ENCODE measurements at places on chromosomes 3 and 15.

DNA sequence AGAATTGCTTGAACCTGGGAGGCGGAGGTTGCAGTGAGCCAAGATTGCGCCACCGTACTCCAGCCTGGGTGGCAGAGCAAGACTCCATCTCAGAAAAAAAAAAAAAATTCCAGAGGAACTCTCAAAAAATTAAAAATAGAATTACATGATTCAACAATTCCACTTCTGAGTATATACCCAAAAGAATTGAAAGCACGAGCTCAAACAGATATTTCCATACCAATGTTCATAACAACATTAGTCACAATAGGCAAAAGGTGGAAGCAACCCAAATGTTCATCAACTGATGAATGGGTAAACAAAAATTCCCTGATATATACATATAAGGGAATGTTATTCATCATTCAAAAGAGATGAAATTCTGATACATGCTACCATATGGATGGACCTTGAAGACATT is 16.9 kb upstream of the MORF4L1 start:
- DNase-seq: no peak

DNA sequence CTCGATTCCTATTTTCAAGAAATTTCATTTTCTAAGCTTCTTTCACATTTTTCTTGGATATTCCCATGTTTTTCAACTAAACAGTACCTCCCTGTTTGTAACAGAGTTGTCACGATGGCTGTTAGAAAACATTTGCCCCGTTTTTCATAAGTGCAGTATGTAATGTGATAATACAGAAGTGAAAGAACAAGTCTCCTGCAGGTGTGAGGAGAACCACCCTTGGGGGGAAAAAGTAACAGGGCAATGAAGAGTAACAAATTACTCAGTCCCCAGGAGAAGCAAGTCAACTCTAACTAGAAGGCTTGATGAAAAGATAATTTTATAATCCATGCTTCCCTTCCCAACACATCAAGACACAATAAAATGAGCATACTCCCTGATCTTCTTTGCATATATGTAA is 493.3 kb downstream of the FOXP1 start:
- DNase-seq: no peak

DNA sequence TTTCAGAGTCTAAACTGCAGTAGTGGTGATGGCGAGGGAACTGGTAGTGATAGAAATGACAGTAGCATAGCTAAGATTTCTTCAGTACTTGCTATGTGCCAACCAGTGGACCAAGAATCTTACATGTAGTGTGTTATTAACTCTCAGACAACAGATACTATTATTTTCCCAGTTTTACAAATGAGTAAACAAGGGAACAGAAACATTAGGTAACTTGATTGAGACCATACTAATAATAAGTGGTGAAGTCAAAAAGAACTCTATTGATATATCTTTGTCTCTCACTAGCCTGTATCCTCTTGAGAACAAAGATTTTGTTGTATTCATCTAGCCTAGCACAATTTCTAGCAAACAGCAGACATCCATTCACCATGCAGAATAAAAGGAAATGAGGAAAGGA is 250.1 kb downstream of the ZBTB20 start:
- DNase-seq: no peak

DNA sequence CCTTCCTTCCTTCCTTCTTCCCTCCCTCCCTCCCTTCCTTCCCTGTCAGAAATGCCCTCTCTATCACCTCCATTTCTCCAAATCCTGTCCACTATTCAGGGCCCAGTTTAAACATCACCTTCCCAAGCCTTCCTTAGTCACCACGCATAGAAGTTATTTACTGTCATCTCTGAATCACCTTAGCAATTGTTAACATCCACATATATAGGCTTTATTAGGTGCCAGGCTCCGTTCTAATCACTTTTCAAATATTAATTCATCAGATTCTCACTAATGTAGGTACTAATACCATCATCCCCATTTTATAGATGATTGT is 1.1 kb upstream of the MAGEF1 start:
- no peak for DNase-seq

GRCh38 chr15:78127882-78128281 is 3.4 kb downstream of the CIB2 start:
- DNase-seq: no peak

DNA sequence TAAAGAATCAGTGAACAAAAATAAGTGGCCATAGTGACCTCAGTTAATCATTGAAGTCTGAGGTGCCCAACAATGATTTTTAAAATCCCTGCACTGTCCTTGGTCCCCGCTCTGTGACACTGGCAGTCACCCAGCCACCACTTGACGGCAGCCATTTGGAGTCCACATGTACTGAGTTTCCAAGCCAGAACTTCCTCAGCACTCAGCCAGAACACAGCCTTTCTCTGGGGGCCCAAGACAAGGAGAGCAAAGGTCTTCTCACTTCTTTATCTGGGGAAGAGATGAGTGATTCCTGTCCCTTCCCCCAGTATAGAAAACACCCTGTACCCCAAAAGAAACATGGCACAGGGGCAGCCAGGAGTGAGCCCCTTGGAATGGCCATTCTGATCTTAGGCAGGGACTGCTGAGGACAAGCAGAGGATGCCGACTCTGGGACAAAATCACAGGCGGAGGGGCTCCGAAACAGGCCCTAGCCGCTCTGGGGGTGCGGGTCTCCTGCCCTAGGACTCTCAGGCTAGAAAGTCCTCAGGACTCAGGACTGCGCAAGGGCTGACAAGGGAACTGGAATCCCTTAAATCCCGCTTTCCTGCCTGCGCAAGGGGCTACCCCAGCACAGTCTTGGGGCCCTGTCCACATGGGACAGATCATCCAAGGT is 12.8 kb downstream of the PAK6 start:
- DNase-seq: no peak

DNA sequence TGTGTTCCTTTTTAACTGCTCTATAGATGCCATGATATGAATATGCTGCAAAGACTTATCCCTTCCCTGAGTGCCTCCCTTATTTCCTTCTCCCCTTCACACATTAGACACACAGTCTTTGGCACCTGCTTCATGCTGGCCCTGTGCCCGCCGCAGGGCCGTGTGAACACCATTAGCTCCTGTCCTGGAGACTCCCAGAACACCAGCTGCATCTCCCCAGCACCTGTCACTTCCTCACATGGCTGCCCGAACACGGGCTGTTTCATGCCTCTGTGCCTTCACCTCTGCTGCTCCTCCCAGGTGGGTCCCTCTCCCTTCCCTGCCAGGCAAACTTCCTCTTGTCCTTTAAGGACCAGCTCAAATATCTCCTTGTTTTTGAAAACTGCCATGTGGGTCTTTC is 40.5 kb upstream of the SEC13 start:
- DNase-seq: no peak

DNA sequence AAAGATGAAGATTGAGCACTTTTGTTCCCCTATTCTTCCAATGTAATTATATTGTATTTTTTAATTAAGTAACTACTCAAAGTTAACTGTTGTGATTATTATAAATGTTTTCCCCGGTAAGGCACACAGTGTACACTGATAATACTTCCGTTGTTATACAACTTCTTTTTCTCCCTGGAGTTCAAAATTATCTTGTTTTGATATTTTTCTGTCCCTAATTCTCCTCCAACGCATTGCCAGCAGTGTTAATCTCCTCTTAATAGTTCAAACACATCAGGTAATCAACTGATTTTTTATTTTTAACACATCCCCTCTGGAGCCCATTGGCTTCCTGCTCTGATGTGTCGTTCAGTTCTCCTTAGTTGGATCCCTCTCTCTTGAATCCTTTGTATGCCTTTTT is 32.3 kb upstream of the MFSD1 start:
- DNase-seq: no peak

DNA sequence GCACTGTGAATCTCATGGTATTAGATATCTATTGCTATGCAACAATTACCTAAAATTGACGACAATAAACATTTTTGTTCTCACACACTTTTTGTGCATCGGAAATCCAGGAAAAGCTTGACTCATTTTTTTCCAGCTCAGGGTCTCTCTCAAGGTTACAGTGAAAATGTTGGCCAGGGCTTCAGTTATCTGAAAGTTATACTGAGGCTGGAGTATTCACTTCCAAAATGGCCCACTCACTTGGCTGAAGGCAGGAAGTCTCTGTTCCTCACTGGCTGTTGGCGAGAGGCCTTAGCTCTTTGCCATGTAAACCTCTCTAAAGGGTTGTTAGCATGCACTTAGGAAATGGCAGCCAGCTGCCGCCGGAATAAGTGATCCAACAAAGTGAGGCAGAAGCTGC is 41.4 kb downstream of the OSTN start:
- DNase-seq: no peak

DNA sequence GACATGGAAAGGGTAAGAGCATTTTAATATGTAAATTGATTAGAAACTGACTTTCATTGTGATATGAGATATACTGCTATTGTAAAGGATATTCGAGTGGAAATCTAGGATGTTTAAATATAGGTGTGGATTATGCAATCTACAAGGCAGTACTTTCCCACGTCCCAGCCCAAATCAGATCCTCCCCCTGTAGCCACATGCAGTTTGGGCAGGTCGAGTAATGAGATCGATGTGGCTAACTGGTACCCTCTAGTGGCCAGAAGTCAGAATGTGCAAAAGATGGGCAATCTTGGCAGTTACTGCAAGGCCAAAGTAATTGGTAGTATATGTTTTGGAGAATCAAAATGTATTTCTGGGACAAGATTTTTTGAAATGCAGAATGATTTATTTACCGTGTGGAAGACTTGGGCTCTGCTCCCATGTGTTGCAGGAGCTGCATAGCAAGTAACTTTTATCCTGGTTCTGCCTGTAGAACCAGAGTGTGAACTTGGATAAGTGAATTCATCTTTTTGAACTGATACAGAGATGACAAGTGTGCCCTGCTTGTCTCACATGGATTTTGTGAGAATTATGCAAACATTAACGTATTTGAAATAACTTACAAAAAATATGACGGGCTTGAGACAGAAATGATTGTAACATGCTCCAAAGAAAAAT is 94.5 kb upstream of the ADAMTSL3 start:
- peak; percentile 57 for DNase-seq

DNA sequence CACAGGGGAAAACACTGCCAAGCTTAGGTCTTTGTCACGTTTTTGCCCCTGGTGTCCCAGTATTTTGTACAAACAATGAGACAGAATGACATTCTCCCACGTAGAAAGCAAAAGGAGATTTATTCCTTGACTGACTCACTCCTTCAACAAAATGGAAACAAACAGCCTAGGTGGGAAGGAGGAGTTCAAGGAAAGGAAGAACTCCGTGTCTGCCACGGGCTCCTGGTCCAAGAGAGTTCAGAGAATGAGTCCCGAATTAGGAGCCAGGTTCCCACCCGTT is 8.1 kb downstream of the TLE3 start:
- no peak for DNase-seq

- DNase-seq: no peak
These were observed 32.1 kb downstream of the GRK7 start for GRCh38 chr3:141795276-141795675.

GRCh38 chr3:31980530-31981205 is 394 bp downstream of the OSBPL10 start:
- DNase-seq: peak; percentile 59

- no peak for DNase-seq
These were observed 10.5 kb upstream of the MUC4 start for GRCh38 chr3:195822131-195822696.

- DNase-seq: no peak
These were observed 83.9 kb upstream of the CDAN1 start for GRCh38 chr15:42820811-42821210.

DNA sequence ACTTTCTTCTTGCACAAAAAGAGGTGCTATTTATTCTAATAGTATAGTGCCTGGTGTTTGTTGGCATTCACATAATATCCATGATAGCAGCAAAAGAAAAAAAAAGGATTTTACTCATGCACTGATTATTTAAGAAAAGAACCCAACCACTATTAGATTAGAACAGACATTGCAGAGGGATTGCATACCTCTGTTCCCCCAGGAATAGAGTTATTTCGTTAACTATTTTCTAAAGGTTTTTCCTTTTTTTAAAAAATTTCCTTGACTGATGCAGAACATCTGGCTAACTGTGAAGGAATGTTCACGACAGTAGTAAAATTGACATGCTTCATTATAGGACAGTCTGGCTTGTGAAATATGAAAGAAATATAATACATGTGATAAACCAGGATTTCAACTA is 136.6 kb upstream of the PTX3 start:
- DNase-seq: no peak

DNA sequence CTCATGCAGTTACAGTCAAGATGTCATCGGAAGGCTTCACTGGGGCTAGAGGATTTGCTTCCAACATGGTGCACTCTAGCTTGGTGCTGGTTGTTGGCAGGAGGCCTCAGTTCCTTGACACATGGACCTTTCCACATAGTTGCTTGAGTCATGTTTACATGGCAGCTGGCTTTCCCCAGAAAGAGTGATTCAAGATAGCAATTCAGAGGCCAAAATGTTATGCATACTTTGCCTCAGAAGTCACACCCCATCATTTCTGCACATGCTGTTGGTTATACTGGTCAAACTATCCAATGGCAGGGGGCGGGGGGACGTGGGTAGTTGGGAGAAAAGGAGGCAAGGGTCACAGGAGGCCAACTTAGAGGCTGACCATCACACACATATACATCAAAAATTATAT is 58.7 kb downstream of the FOXB1 start:
- DNase-seq: no peak

- peak; percentile 79 for DNase-seq
These were observed at the start of gene STXBP5L for GRCh38 chr3:120908030-120908794. TSS of gene STXBP5L (plus strand) at chr3:120908205. CDS start at chr3:120909579, 1,374 bp downstream.

DNA sequence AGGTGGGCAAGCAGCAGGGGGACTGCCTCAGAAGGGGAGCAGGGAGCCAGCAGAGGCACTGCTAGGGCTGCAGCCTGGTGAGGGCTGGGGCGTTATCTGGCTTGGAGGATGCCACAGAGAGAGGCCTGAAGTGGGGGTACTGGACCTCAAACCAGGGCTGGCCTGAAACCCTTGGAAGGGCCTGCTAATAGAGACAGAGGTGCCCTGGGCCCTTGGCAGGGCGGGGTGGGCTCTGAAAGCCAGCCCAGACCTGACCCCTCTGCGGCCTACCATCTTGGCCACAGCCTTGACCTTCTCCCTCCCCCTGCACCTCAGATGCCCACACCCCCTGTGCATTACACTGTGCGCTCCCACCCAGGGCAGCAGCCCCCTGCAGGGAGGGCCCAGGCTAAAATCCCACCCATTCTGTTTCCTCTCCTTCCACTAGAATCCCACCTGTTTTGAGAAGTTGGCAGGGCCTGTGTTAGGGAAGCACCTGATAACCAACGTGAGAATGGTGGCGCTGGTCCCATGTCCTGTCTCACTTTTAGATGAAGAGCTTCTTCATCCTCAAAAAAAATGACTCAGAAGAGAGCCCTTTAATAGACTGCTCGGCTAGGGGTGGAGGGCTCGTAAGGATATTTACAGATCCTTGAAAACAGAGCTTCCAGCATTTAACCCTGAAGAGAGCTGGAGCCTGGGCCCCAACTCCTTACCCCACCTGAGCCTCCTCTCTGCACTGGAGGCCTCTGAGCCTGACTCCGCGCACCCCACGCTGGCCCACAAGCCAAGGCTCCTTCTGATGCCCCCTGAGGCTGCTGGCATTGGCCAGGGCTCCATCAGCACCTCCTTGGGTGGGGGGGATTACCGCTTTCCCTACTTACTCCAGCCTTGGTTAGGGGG is 29.8 kb downstream of the LOXL1 start:
- no peak for DNase-seq

- DNase-seq: no peak
These were observed 318.6 kb upstream of the LRRFIP2 start for GRCh38 chr3:37492977-37493471.

Measured in ACHN (cell line).